ENCODE measurements at places on chromosomes 7 and 10.

DNA sequence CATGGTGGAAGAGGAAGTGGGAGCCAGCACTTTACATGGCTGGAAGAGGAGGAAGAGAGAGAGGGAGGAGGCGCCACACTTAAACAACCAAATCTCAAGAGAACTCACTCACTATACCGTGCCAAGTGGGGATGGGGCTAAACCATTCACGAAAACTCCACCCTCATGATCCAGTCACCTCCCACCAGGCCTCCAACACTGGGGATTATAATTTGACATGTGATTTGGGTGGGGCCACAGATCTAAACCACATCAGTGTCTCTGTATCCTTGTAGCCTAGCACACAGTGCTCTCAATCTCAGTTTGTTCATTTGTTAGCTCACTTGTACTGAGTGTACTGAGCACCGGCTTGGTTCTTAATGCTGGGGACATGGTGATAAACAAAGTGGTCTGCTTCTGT lies 228.3 kb downstream of the BUB3 start:
- no peak for DNase-seq

- DNase-seq, result no peak
Observed at GRCh38 chr10:111504376-111504775, 427.5 kb downstream of the ADRA2A start.

- no peak for DNase-seq
Observed at GRCh38 chr10:78672918-78673317, 395.8 kb upstream of the ZMIZ1 start.

- DNase-seq, result no peak
Observed at GRCh38 chr10:60425392-60426110, 35.9 kb upstream of the ANK3 start.

GRCh38 chr7:104891949-104892348 lies 122.1 kb upstream of the KMT2E start:
- no peak for DNase-seq

DNA sequence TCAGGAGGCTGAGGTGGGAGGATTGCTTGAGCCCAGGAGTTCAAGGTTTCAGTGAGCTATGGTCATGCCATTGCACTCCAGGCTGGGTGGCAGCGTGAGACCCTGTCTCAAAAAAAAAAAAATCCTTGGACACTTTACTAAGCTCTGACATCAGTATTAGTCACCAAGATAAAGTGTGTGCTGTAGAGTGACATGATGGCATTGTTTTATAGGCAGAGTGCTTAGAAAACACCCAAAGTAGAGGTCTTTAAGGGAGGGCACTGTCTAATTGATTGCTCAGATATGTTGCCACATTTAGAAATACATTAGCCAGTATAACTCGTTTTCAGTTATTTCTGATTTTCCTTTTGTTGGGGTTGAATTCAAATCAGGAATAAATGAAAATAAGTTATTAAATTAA lies 235.9 kb downstream of the REEP3 start:
- DNase-seq, result no peak

DNA sequence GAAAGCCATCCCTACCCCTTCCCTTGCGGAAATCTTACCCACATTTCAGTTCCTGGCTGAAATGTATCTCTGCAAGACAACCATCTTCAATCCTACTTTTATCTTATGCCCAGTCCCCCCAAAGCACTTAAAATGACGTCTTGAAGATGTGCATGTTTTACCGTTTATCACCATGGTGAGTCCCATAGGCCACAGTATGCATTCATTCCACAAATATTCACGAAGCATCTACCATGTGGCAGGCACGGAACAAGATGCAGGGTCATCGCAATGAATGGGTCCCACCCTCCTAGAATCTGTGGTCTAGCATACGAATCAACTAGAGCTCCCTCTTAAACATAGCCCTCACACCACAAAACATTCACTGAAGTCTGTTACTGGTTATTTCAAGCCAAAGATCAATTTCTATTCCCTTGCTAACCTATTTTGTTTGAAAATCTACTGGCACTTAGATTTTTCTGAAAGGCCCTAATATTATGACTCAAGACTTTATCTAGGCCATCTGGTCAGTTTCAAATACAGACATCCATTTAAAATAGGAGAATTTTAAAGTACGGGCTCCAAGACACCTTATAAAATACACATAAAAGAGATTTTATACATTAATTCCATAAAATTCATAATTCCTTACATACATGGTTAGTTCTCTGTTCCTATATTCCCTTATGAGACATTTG lies 99.4 kb downstream of the PARD3 start:
- no peak for DNase-seq

DNA sequence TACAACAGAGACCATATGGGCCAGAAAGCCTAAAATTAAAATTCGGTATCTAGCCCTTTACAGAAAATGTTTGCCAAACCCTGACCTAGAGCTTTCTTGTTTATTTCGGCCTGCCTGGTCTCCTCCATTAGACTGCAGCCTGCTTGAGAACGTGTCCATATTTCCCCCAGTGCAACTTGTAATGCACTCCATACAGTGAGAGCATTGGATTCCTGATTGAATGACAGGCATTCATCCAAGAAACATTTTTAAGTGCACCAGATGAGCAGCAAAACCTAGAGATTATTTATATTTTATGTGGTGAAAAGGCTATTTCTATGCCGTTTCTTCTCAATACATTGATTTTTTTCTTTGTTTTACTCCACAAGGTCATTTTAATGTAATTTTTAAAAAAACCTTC lies 47.4 kb upstream of the ORC5 start:
- DNase-seq, result no peak

GRCh38 chr10:88791924-88792323 lies 10.6 kb upstream of the LIPM start:
- DNase-seq, result peak; percentile 61

GRCh38 chr10:2476812-2477553 lies 590.4 kb upstream of the PFKP start:
- DNase-seq, result no peak

GRCh38 chr7:94297397-94297838 lies 97.3 kb upstream of the COL1A2 start:
- no peak for DNase-seq

DNA sequence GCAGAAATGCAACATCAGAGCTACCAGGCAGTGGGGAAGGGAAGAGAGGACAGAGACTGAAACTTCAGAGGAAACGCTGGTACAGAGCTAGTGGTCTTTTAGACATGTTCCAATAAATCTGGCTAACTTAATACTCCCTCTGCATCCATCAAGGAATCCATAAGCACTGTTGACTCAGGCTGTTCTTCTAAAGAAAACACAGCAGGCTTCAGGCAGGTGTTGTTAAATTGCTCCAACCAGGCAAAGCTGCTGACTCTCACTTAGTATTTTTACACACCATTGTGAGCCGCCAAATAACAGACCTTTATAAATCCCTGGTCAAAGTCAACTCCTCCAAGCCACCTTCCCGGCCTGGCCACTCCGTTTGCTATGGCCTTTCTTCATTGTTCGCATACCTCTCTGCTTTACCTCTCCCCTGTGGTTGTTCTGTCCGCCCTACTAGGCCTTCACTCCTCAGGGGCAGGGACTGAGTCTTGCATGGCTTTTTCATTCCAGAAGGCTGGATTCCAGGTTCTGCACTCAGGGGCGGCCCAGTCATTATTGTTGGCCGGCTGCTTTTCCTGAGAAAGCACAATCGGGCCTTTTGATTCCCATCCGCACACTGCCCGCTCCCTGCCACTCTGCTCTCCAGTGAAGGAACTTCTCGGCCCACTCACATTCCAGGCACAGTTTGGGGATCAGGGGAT lies 18.4 kb downstream of the CREB3L2 start:
- DNase-seq, result no peak

GRCh38 chr7:120504386-120504785 lies 231.4 kb downstream of the KCND2 start:
- DNase-seq, result no peak

- DNase-seq, result no peak
Observed at GRCh38 chr7:81573128-81573527, 196.7 kb downstream of the HGF start.

GRCh38 chr7:27091941-27092818 lies 3.6 kb downstream of the HOXA1 start:
- no peak for DNase-seq

DNA sequence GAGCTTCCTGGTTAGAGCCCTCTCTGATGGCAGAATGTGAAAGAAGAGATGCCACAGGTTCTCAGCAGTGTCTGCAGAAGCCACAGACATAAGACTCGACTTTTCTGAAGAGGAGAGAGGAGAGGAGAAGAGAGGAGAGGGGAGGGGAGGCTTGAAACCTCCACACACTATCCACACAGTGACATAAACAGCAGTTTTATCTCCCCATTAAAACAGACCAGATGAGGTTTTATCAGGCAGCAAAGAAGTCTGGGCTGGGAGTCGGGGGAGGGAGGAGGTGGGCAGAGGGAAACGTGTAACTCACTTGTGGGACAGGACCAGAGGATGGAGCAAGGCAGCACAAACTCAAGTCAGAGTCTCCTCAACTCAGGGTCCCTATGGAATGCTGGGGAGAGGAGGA lies 76.5 kb downstream of the XPNPEP1 start:
- no peak for DNase-seq

- no peak for DNase-seq
Observed at GRCh38 chr7:91691865-91692264, 188.6 kb downstream of the MTERF1 start.

GRCh38 chr10:54682554-54682953 lies 118.5 kb downstream of the PCDH15 start:
- no peak for DNase-seq

GRCh38 chr10:93751124-93751523 lies 6.6 kb upstream of the LGI1 start:
- no peak for DNase-seq

GRCh38 chr7:112987171-112987570 lies 99.5 kb downstream of the GPR85 start:
- no peak for DNase-seq

DNA sequence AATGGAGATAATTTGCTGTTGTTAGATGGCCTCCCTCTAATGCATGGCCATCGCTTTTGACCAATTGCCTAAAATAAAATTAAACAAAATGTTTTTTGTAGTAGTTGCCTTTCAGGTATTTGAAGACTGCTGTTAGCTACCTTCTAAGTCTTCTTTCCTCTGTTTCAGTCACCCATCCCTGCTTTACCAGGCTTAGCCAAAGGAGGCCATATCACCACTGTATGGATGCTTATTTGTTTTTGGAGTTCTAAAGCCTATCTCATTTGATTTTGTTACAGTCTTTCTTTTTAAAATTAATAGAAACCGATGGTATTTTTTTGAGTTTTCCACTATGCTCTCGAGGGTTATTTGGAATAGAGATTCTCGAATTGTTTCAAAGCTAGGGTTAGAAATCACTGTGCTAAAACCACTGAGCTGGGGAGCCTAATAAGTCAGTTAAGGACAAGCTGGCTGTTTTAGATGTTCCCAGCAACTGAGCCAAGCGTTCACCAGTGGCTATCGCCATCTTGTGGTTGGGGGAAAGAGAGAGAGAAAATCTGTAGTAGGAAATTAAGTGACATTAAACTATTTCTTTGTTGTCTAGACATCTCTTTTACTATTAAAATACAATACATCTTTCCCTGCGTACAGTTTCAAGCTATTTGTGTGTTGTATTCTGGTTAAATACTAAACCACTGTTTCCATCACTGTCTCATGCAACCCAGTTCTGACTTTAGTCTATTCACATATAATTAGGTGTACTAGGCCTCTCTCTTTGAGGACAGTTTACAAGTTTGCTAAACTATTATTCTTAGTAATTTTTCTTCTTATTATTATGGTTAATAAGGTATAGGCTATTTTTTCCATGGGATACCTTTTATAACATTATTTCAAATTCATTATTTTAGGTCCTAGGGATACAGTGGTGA lies 52.2 kb downstream of the GPR158 start:
- peak; percentile 9 for DNase-seq
